ENCODE measurements at places on chromosomes 2 and 18.

- DNase-seq = peak; percentile 75
These were observed 10.1 kb downstream of the CYP26B1 start for GRCh38 chr2:72137498-72138010.

GRCh38 chr18:41751161-41751560 is 203.9 kb upstream of the PIK3C3 start:
- no peak for DNase-seq

DNA sequence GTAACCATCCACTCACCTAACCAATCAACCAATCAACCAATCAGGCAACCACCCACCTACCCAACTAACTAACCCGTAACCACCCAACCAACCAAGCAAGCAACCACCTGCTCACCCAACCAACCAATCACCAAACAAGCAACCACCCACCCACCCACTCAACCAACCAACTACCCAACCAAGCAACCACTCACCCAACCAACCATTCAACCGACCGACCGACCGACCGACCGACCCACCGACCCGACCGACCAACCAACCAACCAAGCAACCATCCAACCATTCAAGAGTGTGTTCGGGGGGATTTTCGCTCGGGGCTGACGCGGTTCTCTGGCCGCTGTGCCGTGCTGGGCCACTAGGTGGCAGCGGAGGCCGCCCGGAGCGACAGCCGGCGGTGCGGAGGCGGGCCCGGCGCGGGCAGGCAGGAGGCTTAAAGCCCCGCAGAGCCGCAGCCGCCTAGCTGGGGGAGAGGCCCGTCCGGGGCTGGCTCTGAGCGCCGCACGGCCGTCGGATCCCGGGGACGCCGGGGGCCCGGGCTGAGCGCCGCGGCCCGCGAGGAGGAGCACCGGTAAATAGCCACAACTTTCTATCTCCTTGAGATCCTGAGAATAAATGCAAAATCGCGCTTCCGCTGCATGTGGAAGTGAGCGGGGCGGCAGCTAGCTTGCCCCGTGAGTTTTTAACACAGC is at the start of gene MC5R:
Gene MC5R, plus strand, starts transcription at position 443 of the 689 bp plus-strand sequence. CDS start 1,617 bp downstream, outside the sequence.
- DNase-seq = peak; percentile 91

- DNase-seq = no peak
These were observed 15.7 kb downstream of the XDH start for GRCh38 chr2:31398881-31399280.

GRCh38 chr2:220356076-220356475 is 728.6 kb downstream of the SLC4A3 start:
- DNase-seq = no peak

DNA sequence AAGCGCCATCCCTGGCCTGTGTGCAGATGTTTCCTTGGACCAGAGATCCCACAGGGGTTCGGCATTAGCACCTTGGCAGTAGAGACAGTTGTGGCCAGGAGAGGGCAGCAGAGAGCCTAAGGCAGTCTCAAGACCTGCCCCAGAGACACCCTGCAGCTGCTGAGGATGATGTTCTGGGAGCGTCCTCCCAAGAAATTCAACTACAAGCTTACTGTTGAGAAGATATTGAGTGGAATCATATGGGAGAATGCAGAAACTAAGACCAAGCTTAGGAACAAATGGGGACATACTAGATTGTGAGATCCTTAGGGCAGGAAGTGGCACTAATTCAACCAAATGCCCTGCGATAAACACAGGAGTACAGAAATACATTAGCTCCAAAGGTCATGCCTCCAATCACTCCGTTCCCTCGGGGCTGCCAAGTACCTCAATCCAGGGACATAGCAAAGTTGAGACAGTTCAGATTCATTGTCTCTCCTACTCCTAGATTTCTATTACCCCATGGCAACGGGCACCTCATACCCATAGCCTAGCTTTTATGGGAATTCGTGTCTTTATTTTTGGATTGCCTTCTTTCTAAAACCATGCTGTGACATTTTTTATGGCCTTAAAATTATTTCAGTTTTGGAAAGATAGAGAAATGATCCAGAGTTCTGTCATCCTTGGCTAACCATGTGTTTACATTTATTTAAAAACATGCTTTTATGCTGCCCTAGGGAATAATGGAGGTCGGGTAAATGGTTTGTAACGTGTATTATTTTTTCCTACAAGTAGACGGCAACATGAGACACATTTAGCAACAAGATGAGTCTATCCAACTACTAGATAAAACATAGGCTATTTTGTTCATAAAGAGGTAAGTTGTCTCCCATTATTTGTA is 2.2 kb upstream of the ERMN start:
- DNase-seq = peak; percentile 89

- peak; percentile 16 for DNase-seq
These were observed 178.7 kb downstream of the NCKAP5 start for GRCh38 chr2:133389569-133389968.

DNA sequence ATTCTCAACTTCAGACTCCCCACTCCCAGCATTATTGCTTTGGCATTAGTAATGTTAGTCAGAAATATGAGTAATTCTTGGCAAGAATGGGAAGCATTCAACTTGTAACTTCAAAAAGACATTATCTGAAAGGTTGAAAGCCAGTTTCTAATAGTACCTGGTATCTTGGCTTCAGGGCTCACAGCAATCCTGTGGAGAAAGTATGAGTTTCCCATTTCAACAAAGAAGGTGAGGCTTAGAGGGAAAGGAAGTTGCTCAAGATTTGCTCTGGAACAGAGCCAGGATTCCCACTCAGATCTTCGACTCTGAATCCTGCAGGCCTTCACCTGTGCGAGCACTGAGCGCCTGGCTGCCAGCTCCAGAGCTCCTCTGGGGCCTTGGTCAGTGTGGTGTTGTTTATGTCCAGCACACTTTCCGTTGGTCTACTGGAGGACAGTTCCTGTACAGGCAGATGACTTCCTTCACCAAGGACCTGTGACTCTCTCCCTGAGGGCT is 136.1 kb downstream of the MCFD2 start:
- no peak for DNase-seq

GRCh38 chr2:26860211-26860850 is 12.4 kb downstream of the DPYSL5 start:
- DNase-seq = no peak

DNA sequence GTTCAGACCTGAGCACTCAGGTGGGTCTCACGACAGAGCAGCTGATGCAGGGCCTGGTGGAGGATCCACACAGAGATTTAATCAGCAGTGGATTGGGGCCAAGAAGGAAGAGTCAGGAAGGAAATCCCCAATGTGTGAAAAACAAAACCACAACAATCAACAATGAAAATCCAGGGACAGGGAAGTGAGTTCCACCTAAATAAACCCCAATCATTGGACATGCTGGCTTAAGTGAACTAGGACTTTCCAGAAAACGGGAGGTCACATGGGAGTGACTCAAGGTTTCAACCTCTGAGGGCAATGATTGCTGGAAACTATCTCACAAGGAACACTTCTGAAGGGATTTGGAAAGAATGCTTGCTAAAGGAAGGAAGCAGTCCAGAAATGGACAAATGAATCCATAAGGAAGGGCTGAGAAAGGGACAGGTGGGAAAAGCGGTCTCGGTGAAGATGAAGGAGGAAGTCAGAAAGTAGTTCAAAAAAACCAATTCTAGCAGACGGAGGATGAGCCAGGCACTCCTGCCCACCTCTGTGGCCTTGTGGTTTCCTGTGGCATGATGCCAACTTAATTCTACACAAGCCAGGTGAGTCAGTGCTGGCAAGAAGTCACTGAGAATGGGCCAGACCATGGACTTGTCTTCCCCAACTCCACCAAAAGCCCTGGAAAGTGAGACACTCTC is 15.4 kb upstream of the XDH start:
- DNase-seq = peak; percentile 44

DNA sequence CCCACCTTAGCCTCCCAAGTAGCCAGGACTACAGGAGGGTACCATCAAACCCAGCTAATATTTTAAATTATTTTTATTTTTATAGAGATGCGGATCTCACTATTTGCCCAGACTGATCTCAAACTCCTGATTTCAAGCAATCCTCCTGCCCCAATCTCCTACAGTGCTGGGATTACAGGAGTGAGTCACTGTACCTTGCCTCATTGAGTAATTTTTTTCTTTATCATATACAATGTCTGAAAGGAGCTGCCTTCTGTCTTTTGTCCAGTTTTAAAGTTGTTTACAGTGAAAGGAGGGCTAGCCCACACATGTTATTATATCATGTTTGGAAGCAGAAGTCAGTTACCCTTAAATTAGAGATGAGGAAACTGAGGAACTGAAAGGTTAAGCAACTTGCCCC is 32.5 kb downstream of the PRKRA start:
- DNase-seq = no peak

DNA sequence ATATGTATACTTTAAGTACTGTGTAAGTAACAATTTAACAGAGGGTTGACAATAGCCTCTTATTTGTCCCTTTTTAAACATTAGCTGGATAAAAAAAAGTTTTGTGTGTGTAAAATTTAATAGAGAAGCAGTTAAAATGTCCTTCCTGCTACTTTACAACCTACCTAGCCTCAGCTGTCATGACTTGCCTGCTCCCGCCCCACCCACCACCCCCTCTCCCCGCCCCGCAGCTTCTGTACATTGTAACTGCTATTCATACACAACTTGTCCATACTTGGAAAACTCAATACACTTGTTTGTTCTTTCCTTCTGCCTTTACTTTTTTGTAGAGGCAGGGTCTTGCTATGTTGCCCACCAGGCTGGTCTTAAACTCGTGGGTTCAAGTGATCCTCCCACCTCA is 19.5 kb downstream of the RELCH start:
- no peak for DNase-seq

- no peak for DNase-seq
These were observed 37.4 kb downstream of the NCKAP1 start for GRCh38 chr2:183000846-183001245.

DNA sequence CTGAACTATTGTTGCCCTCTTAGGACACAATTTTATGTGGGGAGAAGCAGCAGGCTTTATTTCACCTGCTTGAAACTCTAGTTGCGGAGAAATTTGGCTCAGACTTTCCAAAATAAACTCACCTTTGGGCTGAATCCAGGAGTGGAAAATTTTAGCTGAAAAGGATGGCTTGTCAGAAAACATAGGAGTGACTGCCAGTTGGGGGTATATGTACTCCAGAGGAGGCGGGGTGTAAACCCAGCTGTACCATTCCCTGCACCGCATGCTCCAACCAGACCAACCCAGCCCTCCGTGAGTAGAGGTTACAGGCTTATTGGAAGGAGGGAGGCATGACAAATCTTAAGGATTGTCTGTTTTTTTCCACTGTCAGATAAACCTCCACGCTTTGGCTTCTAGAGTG is 53.8 kb downstream of the PRKCE start:
- no peak for DNase-seq

- DNase-seq = peak; percentile 8
These were observed 96.6 kb downstream of the QPCT start for GRCh38 chr2:37441055-37441454.

DNA sequence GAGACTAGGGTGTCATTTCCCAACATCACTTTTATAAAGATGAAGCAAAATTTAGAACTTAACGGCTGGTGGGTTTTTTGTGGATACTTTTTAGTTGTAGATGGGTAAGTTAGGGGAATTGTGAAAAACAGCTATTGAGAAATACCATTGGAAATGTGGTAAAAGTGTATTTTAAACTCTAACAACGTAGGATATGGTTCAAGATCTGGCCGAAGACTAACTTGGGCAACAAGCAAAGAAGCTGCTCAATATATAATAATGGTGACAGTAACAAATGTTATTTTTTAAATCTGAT is 1.6 kb downstream of the DNAH7 start:
- DNase-seq = no peak

DNA sequence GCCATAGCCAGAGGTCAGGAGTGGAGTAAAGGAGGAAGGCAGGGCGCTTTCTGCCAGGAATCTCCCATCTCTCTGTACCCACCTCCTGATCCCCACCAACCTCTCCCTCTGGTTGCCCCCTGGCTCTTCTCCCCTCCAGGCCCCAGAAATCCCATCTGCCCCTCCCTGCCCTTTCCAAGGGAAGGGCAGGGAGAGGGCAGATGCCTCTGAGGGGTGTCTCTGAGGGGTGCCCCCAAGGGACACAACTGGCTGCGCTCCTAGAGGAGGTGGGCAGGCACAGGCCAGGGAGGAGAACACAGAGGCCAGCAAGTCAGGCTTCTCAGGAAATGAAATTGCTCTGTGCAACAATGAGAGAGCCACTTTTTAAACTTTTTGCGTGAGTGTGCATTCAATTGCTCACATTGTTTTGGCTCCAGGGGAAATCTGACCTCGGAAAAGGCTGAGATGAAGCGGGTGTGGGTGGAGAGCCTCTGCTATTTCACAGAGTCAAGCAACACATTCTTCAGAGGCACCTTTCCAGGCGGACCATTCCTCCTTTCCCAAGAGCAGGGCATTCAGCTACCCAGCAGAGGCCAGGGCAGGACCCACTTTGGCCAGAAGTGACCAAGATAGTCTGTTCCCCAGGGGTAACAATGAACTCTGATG is 125.5 kb downstream of the SMAD7 start:
- DNase-seq = no peak

- DNase-seq = no peak
These were observed 355.7 kb upstream of the RAB6C start for GRCh38 chr2:129623783-129624182.

- no peak for DNase-seq
These were observed 16.6 kb upstream of the PSME4 start for GRCh38 chr2:53987336-53987921.

- peak; percentile 84 for DNase-seq
These were observed 178.6 kb downstream of the ZBTB7C start for GRCh38 chr18:48230467-48231113.

DNA sequence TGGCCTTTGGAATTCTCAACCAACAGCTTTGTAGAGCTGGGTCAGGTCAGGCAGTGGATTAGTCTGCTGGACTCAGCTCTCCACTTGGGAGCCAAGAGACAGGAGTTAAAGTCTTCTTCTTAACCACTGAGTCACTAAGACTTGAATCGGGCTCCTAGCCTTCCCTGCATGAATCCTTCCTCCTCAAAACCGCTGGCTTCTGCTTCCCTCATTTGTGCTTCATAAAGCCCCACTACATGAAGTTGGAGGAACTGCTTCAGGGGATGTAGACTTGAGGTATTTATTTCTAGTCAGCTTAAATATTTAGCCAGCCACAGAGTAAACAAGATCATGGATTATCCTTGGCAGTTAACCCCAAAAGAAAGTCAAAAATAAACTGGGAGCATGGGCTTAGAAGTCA is 536.3 kb upstream of the TNP1 start:
- no peak for DNase-seq

DNA sequence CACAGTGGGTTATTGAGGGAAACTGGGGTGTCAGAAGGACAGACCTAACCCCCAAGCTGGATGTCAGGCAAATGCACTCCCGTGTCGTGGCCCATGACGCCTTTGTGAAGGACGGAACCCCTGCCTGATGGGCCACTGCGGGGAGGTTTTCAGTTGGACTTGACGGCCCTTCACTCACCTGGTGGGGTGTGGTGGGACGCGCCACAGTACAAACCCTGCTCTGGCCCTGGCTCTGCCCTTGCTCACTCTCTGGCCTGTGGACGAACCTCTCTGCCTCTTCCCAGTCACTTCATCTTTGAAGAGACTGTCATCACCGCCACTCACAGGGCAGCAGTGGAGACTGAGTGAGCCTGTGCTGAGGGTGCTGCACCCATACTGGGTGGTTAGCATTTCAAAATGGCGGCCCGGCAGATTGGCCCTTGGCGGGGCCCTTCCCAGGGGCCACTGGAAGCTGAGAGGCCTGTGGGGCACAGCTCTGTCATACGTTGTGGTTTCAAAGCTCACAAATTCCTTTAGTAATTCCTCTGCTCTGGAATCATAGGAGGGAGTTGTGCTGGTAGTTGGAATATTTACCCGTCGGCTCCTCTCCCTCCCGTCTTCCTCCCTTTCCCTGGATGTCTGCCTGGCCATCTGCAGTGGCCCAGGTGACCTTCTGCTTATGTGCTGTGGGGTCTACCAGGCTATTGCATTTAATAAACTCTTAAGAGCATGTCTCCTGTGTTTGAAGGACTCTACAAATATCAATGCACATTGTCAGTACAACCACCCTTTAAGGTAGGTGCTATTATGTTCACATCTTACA is 200.6 kb downstream of the CTIF start:
- DNase-seq = no peak

GRCh38 chr2:142286618-142287017 is 155.8 kb upstream of the LRP1B start:
- peak; percentile 3 for DNase-seq

Data from suppressor macrophage treated with lipopolysaccharide for 1 hour (primary cell).